ENCODE measurements at places on chromosomes 5 and 9. TPM values are rescaled to one million over a fixed set of nuclear protein-coding genes. Genes with fewer than 3 reads are reported as not detected.

- DNase-seq, result no peak
Measured at GRCh38 chr9:85142968-85143367, 473.4 kb downstream of the NTRK2 start.

DNA sequence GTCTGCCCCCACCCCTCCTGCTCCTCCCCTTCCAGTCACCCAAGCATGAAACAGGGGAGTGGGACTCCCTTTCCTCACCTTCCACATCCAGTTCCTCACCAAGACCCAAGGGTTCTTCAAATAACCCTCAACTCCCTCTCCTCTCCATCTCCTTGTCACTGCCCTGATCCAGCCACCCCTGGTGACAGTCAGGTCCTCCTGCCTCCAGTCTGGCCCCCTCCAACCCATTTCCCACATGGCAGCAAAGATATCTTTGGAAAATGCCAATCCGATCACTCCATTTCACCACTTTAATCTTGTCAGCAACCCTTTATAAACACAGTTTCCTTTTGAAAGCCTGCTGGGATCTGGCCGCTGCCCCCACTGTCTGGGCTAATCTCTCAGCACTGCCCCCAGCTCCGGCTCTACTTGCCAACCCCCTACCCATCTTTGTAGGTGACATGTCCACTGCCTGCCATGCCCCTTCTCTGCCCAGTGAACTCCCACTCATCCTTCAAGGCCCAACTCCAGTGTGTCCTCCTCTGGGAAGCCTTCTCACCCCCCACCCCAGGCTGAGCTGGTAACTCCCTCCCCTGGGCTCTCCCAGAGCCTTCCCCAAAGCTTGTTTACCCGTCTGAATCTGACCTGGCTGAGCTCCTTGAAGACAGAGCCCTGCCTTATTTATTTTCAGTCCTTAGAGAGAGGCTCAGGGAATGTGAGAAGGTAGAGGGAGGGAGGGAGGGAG, 781 bp upstream of the MYOZ3 start:
- DNase-seq, result no peak

GRCh38 chr5:124410539-124411488, 335.6 kb downstream of the ZNF608 start:
- DNase-seq, result no peak

DNA sequence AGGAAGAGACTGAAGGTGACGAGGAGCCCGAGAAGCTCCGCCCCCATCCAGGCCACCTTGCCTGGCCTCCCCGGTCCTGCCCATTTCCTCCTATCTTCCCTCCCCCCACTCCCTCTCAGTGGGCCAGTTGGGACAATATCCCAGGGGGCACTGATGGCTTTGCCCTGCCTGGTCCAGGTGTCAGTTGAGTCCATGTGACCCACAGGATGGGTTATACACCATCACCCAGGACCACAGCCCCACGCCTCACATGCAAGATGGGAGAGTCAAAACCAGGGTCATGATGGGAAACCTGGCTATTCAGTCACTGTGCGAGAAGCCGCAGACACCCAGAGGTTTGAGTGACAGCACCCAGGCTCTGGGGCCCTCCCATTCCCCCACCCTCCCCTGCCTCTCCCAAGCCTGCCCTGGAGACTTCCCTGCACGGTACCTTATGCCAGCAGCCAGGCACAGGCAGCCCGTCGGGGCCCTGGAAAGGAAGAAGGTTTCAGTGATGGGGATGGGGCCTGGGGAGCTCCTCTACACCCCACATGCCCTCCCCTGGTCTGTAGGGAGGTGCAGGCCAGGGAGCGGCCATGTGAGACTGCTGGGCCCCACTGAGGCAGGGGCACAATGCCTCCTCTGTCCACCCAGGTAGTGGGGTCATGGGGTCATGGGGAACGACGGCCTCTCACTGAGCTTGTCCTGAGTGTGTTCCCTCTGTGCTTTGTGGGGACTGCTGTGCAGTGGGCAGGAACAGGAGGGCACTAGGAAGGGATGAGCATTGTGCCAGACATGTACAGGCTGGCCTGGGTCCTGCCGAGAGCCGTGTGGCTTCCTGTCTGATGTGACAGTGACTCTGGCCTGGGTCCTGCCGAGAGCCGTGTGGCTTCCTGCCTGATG, 6.3 kb upstream of the PHYKPL start:
- no peak for DNase-seq

DNA sequence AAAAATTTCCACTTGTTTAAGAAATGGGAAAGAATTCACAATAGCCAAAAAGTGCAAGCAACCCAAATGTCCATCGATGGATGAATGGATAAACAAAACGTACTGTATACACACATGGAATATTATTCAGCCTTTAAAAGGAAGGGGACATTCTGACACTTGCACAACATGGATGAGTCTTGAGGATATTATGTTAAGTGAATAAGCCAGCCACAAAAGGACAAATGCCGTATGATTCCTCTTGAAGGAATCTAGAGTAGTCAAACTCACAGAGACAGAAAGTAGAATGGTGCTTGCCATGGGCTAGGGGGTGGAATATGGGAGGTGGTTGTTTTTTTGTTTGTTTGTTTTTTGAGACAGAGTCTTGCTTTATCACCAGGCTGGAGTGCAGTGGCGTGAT, 3.8 kb upstream of the ATP6V0E1 start:
- DNase-seq, result no peak

DNA sequence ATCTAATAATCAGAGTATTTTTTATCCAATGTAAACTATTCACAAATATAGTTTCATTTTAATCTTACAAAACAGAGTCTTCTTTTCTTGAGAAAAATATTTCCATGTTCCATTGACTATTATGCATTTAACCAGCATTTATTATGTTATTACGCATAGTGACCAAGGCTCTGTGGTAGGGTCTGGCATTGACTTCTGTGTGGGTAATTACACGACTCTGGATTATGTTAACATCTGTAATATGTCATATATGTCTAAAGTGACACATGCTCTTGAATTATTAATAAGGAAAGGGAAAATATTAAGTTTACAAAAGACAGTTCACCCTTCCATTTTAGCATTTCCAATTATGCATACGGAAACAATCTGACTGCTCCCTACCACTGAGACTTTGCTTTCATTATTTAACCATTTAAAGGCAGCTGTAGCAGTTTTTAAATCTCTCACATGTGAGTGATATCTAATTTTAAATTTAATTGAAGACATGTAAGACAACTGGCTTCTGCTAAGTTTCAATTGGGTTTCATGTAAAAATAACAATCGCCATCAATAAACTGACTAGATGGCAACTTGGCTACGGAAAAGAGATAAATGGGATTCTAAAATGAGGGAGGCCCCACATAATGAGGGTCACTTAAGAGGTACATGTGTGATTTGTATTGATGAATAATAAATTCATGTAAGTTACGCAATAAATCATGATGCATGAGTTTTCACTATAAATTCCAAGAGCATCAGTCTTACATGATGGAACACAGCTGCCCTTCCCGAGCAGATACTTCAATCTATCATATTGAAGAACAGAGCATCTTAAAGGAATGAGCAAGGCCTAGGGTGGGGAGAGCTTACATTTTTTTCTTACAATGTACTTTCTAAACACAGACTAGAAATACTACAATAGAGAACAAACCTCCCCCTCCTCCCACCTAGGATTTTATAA, 1056.8 kb downstream of the MAT2B start:
- DNase-seq, result no peak

MYO10 gene
- polyA plus RNA-seq, result 17.1 TPM

OR13C8 gene
- not detected for polyA plus RNA-seq

DNA sequence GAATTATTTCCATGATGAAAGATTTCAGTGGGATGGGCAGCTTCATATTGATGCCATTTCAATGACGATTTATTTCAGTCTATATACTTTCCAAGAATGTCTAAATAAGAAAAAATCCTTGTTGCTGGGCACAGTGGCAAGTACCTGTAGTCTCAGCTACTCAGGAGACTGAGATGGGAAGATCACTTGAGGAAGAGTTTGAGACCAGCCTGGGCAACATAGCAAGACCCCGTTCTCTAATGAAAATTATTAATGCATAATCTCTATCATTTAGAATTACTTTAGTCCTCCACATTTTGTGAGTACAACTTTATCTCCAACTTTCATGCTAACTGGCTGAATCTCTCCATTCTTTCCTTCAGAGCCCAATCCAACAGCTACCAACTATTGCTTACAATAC, 52.5 kb downstream of the PTBP3 start:
- DNase-seq, result no peak

DNA sequence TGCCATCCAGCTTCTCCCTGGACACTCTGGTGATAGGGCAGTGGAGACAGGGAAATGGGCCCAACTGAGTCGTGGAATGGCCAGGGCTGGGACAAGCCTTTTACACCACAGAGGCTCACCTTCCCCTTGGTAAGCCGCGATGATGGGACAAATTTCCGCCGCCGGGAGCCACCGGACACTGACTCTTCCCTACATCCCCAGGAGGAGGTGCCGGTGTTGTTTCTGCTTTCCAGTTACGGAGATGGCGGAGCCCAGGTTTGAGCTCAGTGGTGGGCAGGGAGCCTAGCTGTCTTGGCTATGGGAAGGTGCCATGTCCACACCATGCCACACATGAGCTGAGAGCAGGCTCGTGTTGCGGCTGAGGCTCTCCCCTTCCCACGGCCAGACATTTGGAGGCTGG, 19.9 kb upstream of the WNK2 start:
- no peak for DNase-seq

- no peak for DNase-seq
Measured at GRCh38 chr5:90111364-90112032, 298.1 kb downstream of the CETN3 start.

- no peak for DNase-seq
Measured at GRCh38 chr9:18746631-18747030, 272.7 kb downstream of the ADAMTSL1 start.

- DNase-seq, result no peak
Measured at GRCh38 chr9:33202018-33202417, 34.9 kb upstream of the B4GALT1 start.

PRDM9 gene
- not detected for polyA plus RNA-seq

- peak; percentile 78 for DNase-seq
Measured at GRCh38 chr5:32805971-32806638, 95.0 kb downstream of the NPR3 start.

DNA sequence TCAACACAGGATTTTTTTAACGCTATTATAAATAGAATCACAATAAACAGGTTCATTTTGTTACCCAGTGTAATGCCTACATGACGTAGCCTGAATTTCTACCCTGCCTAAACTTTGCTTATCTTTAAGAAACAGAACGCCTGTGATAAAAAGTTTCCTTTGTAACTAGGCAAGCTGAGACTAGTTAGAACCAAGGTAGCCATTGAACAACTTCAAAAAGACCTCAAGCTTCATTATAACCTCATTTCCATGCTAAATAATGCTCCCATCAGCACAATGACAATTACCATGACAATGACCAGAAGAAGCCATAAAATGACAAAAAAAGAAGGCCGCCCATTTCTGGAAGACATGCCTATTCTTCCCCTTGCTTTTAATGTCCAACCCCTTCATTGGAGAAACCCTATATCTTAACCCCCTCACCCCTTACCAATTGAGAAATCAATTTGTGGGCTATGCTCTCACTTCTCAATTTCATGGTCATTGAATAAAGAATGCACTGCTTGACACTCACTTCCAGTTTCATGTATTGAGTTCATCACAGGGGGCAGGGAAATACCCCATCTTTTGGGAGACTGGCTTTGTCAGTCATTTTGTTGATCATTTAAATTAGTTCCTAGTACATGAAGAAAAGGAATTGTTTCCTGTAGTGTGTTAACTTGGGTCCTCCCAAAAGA, 276.8 kb downstream of the MCTP1 start:
- DNase-seq, result no peak

ITK gene
- not detected for polyA plus RNA-seq

DNA sequence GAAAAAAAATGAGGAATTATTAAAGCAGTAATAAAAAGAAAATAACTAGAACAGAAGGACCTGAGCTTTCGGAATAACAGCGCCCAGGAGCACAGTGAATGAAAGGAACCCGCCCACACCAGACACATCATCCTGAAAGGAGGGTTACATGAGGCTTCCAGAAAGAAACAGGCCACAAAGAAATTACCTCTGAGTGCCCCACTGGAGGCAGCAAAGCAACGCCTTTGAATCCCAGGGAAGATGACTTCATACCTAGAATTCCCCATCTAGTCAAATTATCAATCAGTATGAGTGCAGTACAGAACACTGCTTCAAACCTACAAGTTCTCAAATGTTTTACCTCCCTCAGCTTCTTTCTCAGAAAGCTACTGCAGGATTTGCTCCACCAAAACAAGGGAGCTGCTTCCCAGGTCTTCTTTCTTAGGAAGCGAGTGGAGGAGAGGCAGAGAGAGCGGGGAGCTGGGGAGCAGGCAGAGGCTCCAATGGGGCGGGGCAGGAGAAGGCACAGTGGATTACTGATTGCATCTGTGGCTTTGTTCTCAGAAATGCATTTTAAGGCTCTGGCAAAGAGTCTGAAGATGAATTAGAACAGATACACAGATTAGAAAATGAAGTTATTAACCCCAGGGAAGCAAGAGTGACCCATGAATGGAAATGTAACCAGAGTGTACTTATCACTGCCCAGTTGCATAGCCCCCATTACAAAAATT, 87.1 kb downstream of the SEMA4D start:
- DNase-seq, result no peak

- DNase-seq, result no peak
Measured at GRCh38 chr5:170419643-170420042, 30.5 kb upstream of the KCNMB1 start.

EIF4EBP3 gene
- 7.9 TPM for polyA plus RNA-seq

CDKN2A gene
- 15.2 TPM for polyA plus RNA-seq

DNA sequence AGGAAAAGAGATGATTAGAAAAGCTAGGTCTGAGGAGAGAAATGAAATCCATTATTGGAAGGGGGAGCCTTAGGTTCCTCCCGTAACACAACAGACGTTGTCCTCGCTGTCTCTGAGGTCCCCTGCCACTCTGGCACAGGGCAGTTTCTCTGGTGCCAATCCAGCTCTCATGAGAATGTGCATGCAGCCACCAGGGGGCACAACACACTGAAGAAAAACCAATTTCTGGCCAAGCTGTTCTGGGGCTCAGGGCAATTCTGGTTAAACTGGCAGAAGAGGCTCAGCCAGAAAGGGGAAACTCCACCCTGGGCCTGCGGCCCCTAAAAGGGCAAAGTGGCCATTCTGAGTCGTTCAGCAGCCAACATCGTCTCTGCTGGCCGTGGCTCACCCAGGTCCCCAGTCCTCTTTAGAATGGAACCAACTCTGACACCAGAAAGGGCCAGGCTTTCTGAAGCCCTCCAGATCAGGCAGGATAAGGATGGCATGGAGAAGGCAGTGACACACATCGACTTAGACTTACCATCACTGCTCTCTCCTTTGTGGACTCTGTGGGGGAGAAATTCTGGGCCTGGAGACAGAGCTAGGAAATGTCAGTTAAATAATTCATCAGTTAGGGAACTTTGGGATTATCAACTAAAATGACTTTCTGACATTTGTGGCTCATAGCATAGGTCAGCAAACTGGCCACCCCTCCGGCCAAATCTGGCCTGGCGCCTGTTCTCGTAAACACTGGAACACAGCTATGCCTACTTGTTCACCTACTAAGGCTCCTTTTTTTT, 58.5 kb upstream of the GOLPH3 start:
- DNase-seq, result no peak

- no peak for DNase-seq
Measured at GRCh38 chr5:94856257-94856800, 237.9 kb downstream of the SLF1 start.

DNA sequence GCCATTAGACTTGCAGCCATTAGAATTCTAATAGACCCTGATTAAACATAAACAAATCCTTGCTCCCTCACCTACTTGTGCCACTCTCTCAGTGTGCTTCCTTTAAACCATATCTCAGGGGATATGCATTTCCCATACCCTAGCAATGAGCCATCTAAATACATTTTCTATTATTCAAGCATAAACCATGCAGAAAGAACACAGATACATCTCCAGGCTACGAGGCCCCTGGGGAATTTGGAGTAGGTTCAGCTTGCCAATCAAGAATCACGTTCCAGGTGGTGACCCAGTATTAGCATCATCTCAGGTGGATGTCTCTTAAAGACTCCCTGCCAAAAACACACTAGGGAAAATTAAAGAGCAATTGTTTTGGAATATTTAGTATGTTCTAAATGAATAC, 93.0 kb upstream of the CCL21 start:
- no peak for DNase-seq

TSSK1B gene
- polyA plus RNA-seq, result not detected

All from BJ (cell line).